ENCODE measurements at places on chromosomes 3 and 15. TPM values are rescaled to one million over a fixed set of nuclear protein-coding genes. Genes with fewer than 3 reads are reported as not detected.
A peak's percentile ranks its signal among the peaks of the same experiment; 100 is the strongest.

- H3K27me3 ChIP-seq: no peaks in the 10 kb centered on the region
- no peaks in the 10 kb centered on the region for H3K36me3 ChIP-seq
- H3K4me3 ChIP-seq: no peak overlapping the region
- H3K27ac ChIP-seq: no peak overlapping the region
- H3K4me1 ChIP-seq: no peaks in the 10 kb centered on the region
- DNase-seq: no peak
These were observed 65.8 kb downstream of the ZNF280D start for GRCh38 chr15:56667517-56667916.

GRCh38 chr3:141465221-141465620 lies 21.6 kb upstream of the RASA2 start:
- no peaks in the 10 kb centered on the region for H3K4me1 ChIP-seq
- H3K36me3 ChIP-seq: no peaks in the 10 kb centered on the region
- no peaks in the 10 kb centered on the region for H3K27me3 ChIP-seq
- H3K4me3 ChIP-seq: no peak overlapping the region
- H3K27ac ChIP-seq: no peak overlapping the region
- no peak for DNase-seq

DNA sequence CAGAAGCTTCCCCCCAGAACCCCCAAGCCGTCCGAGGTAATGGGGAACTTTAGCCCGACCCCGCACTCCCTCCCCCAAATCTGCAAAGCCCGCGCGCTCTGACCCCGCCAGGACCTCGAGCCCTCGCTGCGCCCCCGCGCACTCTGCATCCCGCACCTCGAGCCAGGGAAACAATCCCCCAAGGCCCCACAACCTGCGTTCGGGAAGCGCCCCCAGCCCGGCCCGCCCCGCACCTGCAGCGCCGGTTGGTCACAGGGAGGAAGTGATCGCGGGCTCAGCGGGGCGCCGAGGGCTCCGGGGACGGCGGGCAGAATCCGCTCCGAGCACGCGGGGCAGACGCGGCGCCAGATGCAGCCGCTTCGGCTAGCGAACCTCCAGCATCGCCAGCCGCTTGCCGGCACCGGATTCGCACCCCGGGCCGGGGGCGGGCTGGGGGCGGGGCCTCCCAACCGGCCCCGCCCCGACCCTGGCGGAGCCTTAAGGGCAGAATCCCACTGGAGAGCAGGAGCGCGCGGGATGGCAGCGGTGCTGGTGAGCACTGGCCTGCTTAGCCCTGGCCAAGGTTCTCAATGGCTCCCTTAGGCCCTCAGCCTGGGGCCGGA lies at the start of gene CAMKV:
Gene CAMKV, minus strand, starts transcription at position 382 of the 602 bp plus-strand sequence. CDS start 7,518 bp downstream, outside the sequence.
- no peak within 1 kb of the TSS for H3K27ac ChIP-seq
- peak within 1 kb of the TSS; percentile 83 for H3K4me3 ChIP-seq
- H3K36me3 ChIP-seq: no peaks in the 10 kb centered on the region
- H3K4me1 ChIP-seq: peaks cover 10% of the 10 kb centered on the region

DNA sequence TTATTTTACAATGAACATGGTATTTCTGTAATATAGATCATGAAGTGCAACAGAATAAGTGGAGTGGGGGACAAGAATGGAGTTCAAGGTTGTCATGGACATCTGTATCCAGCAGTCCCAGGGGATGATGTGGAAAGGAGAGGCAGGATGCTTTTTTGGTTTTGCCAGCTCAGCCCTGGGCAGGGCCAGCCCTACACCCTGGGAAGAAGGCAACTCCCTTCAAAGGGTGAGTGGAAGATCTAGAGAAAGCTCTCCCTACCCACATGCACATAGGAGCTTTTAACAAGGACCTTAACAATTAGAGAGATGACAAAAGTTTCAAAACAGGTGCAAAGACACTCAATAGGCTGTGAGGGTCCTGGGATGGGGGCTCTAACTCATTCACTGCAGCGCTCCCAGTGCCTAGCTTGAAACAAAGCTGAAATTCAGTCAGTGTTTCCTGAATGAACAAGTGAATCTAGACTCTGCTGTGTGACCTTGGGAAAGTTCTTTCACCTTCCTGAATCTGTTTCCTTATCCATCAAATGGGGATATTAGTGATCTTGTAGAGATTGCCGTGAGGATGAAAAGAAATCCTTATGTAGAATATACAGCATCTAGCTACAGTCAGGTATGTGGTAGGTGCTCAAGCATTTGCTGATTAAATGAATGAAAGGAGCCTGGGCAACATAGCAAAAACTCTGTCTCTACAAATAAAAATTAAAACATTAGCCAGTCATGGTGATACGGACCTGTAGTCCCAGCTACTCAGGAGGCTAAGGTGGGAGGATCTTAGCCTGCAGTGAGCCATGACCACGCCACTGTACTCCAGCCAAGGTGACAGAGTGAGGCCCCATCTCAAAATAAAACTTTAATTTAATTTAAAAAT lies 14.3 kb downstream of the BHLHE40 start:
- no peaks in the 10 kb centered on the region for H3K27me3 ChIP-seq
- no peak for DNase-seq
- H3K36me3 ChIP-seq: no peaks in the 10 kb centered on the region
- no peaks in the 10 kb centered on the region for H3K4me1 ChIP-seq

DNA sequence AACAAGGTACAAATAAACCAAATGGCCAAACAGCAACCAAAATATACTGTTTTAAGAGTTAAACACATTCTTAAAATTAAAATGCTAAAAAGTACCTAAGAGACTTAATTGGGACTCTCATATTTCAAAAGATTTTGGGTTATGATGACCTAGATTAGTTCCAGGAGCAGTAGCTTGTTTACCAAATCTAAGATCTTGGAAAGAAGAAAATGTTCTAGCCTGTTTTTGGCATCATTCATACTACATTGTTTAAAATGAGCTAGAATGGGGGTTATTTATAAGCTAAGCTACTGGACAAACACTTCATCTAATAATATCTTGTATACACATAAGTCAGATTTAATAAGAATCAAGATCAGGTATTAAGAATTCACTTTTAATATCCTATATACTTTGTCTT lies 22.8 kb downstream of the ATOSA start:
- H3K4me3 ChIP-seq: no peak overlapping the region
- no peaks in the 10 kb centered on the region for H3K4me1 ChIP-seq
- no peaks in the 10 kb centered on the region for H3K27me3 ChIP-seq
- no peak for DNase-seq

- no peaks in the 10 kb centered on the region for H3K36me3 ChIP-seq
- no peak overlapping the region for H3K4me3 ChIP-seq
- no peak overlapping the region for H3K27ac ChIP-seq
- no peaks in the 10 kb centered on the region for H3K27me3 ChIP-seq
These were observed 19.7 kb upstream of the PRSS50 start for GRCh38 chr3:46737329-46737731.

GRCh38 chr15:89641053-89641452 lies 14.2 kb downstream of the KIF7 start:
- H3K27me3 ChIP-seq: no peaks in the 10 kb centered on the region
- no peak for DNase-seq
- H3K27ac ChIP-seq: no peak overlapping the region
- peaks cover 60% of the 10 kb centered on the region for H3K36me3 ChIP-seq
- no peaks in the 10 kb centered on the region for H3K4me1 ChIP-seq

- H3K4me3 ChIP-seq: no peak overlapping the region
- H3K27ac ChIP-seq: no peak overlapping the region
- no peaks in the 10 kb centered on the region for H3K27me3 ChIP-seq
- no peaks in the 10 kb centered on the region for H3K36me3 ChIP-seq
- no peak for DNase-seq
These were observed 10.7 kb upstream of the SMAD3 start for GRCh38 chr15:67054676-67055075.

GRCh38 chr3:12303534-12303933 lies 14.7 kb downstream of the PPARG start:
- no peaks in the 10 kb centered on the region for H3K4me1 ChIP-seq
- H3K27me3 ChIP-seq: no peaks in the 10 kb centered on the region
- DNase-seq: no peak
- H3K27ac ChIP-seq: no peak overlapping the region
- no peaks in the 10 kb centered on the region for H3K36me3 ChIP-seq

DNA sequence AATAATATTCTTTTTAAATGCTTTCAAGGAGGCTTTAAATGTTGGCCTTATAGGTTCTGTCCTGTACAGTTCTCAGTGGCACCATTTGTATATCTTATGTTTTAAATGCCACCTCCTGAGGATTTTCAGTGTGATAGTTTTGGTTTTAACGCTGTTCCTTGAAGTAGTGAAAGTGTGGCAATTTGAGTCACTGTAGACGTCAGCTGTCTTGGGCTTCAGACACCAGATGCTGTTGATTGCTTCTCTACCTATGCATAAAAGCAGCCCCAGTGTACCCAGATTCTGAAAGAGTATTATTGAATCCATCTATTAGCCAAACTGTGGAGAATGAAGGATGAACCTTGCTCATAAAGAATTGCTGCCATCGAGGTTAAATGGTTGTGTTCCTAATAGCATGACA lies 316.8 kb upstream of the GBE1 start:
- H3K4me1 ChIP-seq: peaks cover 6% of the 10 kb centered on the region
- H3K36me3 ChIP-seq: no peaks in the 10 kb centered on the region
- no peak for DNase-seq
- no peak overlapping the region for H3K27ac ChIP-seq
- no peak overlapping the region for H3K4me3 ChIP-seq

GRCh38 chr3:119293105-119293870 lies 895 bp upstream of the ARHGAP31 start:
- peaks cover 2% of the 10 kb centered on the region for H3K36me3 ChIP-seq
- DNase-seq: no peak
- H3K4me3 ChIP-seq: peak overlapping the region; percentile 76
- H3K27me3 ChIP-seq: no peaks in the 10 kb centered on the region
- no peak overlapping the region for H3K27ac ChIP-seq

GRCh38 chr3:139636511-139636910 lies 41.3 kb downstream of the NMNAT3 start:
- no peaks in the 10 kb centered on the region for H3K4me1 ChIP-seq
- H3K27me3 ChIP-seq: no peaks in the 10 kb centered on the region

- H3K4me3 ChIP-seq: no peak overlapping the region
- H3K4me1 ChIP-seq: no peaks in the 10 kb centered on the region
- no peak for DNase-seq
- no peak overlapping the region for H3K27ac ChIP-seq
These were observed 257.7 kb upstream of the NR2F2 start for GRCh38 chr15:96072821-96073220.

DNA sequence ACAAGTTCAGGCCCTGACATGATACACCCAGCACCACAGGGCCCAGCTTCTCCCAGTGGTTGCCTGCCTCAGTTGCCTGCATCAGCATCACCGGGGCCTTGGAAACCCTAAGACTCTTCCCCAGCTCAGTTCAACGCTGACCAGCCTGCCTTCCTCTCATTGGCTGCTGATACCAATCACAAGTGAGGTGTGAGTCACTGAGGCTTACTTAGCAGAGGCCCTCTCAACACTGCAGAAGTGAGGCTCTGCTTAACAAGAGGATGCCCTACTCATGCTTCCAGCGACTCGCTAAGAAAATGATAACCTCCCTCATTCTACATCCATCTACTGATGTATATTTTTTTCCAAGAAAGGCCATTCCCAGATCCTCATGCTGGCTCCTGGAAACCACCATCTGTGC lies 151.9 kb downstream of the ADAMTS17 start:
- no peak overlapping the region for H3K27ac ChIP-seq
- no peaks in the 10 kb centered on the region for H3K27me3 ChIP-seq
- H3K4me1 ChIP-seq: peaks cover 6% of the 10 kb centered on the region
- no peaks in the 10 kb centered on the region for H3K36me3 ChIP-seq
- no peak overlapping the region for H3K4me3 ChIP-seq
- DNase-seq: no peak

GRCh38 chr3:156682501-156682900 lies 8.1 kb downstream of the TIPARP start:
- no peaks in the 10 kb centered on the region for H3K27me3 ChIP-seq
- peaks cover 19% of the 10 kb centered on the region for H3K36me3 ChIP-seq
- DNase-seq: no peak
- no peak overlapping the region for H3K27ac ChIP-seq
- H3K4me3 ChIP-seq: no peak overlapping the region
- no peaks in the 10 kb centered on the region for H3K4me1 ChIP-seq

DNA sequence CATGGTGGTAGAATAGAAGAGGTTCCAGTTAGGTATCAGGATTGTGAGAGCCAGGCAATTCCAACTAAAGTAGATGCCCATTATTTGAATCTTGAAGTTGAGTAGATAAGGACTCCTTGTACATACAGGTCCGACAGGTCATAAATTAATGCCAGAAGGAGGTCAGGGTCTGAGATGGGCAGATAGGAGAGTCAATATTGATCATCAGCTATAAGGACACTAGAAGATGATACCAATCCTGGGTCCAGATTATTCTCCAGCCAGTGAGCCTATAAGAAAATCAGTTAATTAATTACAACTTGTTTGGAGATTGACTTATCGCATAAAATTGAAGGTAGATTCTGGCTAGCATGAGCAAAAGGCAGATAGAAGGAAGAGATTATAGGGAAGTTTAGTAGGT lies 378.4 kb upstream of the NAALADL2 start:
- no peak overlapping the region for H3K27ac ChIP-seq
- H3K4me3 ChIP-seq: no peak overlapping the region
- no peak for DNase-seq
- no peaks in the 10 kb centered on the region for H3K4me1 ChIP-seq

GRCh38 chr3:51968170-51968775 lies 1.0 kb upstream of the PCBP4 start:
- no peaks in the 10 kb centered on the region for H3K27me3 ChIP-seq
- H3K4me3 ChIP-seq: peak overlapping the region; percentile 89

DNA sequence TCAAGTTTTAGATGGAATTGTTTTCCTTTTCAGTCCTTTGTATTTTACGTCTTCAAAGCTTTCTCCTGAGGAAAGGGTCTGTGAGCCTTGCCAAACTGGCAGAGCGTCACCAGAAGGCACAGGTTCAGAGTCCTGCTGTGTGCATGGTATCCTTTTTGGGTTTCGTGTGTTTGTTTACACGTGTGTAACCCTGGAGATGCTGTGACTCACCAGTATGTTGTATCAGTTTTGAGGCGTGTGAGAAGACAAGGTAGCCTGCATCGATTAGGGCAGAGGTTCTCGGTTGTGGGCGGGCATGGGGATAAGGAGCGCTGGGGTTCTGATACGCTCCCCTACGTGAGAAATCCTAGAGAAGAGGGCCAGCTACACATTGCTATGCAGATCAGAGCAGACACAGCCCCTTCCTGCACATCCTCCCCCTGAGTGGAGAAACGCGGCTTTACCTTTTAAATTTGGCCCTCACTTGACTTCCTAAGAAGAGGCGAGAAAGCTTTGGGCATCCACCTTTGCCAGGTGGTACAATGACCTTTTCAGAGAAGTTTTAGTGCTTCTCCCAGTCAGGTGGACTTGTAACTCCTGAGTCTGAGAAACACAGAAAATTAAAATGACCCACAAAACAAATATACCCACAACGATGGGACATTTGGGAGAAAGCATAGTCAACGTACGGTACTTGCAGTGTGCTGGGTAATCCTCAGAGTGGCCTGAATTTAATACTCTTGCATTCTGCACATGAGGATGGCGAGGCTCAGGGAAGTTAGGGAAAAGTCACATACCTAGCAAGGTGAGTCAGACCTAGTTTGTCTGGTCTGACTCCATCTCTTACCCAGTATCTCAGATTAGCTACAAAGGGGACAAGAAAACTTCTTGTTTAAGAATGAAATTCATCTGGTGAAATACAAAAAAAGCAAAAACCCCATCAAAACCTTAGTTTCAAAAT lies 38.1 kb downstream of the TRAK1 start:
- H3K4me3 ChIP-seq: no peak overlapping the region
- peaks cover 11% of the 10 kb centered on the region for H3K36me3 ChIP-seq
- no peaks in the 10 kb centered on the region for H3K4me1 ChIP-seq
- no peaks in the 10 kb centered on the region for H3K27me3 ChIP-seq
- H3K27ac ChIP-seq: no peak overlapping the region
- DNase-seq: no peak

The LSMEM2 gene
- 0.24 TPM for total RNA-seq

The TMCO5A gene
- total RNA-seq: not detected

The NUDT16 gene
- 16.9 TPM for total RNA-seq

The ECE2 gene
- not detected for total RNA-seq

The CA12 gene
- total RNA-seq: 0.68 TPM

The DNASE1L3 gene
- total RNA-seq: not detected

The FOXL2NB gene
- 0.55 TPM for total RNA-seq
